Stimulated activated CD4-positive, alpha-beta T cell treated with anti-CD3 and anti-CD28 coated beads, Interleukin-2, amount 100 ng/mL, for 24 hours (primary cell): ENCODE measurements at places on chromosomes 5 and 9.

GRCh38 chr5:158413122-158413680 lies 554.3 kb upstream of the CLINT1 start:
- no peak for DNase-seq

- no peak for DNase-seq
Measured at GRCh38 chr5:103910786-103911185, 348.2 kb upstream of the NUDT12 start.

DNA sequence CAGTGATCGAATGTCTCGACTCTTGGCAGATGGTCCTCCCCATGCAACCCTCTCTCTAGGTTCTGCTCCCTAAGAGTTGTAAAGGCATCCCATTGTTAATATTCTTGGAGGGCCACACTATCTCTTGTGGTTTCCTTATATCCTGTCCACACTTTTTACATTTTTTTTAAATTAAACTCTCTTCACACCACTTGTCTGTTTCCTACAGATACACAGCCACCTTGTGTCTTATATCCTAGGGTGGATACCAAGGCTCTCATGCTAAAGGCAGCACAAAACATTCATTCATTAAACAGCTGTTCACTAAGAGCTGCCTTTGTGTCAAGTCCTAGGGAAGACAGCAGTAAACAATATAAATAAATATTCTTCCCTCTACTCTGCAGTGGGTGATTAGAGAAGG lies 60.5 kb upstream of the SHISAL2B start:
- no peak for DNase-seq

- DNase-seq: no peak
Measured at GRCh38 chr9:79360387-79361347, 211.1 kb upstream of the TLE4 start.

DNA sequence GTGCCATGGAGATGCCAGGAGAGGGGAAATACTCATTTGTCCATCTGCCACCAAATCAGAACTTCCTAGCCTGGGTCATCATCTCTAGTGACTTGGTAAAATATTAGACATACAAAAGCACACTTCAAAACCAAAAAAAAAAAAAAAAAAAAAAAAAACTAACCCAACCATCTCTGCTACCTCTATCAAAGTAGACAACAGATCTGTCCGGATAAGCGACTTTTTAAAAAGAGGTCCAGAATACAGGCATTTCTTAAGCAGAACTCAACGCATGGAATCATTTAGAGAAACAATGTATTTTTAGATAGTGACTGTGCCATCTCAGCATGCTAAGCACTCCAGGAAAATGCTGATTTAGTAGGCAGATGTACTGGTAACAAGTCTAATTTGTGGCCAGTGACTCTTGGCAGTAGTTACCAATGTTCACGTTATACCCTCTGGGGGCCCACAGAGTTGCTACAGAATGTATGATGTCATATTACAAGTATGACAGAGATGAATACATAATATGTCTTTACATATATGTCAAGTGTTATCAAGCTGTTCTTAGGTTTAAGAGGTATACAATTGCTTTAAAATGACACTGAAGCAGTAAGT lies 107.8 kb downstream of the SMIM23 start:
- DNase-seq: no peak

DNA sequence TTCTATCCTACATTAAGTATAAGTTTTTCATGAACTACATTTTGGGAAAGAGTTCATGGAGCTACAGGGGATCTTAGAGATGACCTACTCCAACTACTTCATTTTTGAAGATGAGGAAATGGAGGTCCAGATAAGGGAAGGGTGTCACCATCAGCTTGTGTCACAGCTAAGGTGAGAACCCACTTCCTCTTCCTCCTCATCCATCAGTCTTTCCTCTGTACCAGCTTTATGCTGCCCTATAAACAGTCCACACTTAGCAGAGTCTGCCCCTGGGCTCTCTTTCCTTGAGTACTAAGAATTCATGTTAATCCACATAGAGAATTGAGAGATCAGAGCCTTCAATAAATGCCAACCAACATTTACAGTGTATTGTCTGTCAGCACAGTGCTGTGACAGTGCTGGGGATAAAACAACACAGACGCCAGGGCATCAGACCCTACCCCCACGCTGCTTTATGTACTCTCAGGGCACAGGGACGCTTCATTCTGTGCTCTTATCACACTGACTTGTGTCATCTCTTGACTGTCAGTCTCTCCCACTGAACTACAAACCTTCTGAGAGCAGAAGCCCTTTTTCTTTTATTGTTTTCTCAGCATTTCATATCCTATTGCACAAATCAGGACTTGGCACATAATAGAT lies 22.1 kb downstream of the ADRB2 start:
- no peak for DNase-seq

DNA sequence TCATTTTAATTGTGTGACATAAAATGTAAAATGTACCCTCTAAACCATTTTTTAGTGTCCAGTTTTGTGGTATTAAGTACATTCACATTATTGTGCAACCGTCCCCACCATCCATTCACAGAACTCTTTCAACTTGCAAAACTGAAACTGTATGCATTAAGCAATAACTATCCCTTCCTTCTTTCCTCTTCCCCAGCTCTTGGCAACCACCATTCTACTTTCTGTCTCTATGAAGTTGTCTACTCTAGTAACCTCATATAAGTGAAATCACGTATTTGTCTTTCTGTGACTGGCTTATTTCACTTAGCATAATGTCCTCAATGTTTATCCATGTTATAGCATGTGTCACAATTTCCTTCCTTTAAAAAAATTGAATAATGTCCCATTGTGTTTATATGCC lies 142.4 kb downstream of the C9orf152 start:
- DNase-seq: no peak

DNA sequence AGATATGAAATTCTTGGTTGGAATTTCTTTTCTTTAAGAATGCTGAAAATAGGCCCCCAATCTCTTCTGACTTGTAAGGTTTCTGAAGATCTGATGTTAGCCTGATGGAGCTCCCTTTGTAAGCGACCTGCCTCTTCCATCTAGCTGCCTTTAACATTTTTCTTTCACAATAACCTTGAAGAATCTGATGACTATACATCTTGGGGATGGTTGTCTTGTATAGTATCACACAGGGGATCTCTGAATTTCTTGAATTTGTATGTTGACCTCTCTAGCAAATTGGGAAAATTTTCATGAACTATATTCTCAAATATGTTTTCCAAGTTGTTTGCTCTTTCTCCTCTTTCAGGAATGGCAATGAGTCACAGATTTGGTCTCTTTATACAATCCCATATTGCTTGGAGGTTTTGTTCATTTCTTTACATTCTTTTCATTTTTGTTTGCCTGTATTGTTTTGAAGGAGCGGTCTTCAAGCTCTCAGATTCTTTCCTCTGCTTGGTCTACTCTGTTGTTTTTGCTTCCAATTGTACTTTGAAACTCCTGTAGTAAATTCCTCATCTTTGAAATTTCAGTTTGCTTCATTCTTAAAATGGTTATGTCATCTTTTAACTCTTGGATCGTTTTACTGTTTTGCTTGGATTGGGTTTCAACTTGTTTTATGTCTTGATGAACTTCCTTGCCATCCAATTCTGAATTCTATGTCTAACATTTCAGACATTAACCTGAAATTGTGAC lies 245.2 kb upstream of the TARS1 start:
- DNase-seq: no peak

GRCh38 chr5:96481009-96481786 lies 48.1 kb upstream of the PCSK1 start:
- no peak for DNase-seq

GRCh38 chr5:151923866-151924476 lies 680 bp downstream of the GLRA1 start:
- no peak for DNase-seq

DNA sequence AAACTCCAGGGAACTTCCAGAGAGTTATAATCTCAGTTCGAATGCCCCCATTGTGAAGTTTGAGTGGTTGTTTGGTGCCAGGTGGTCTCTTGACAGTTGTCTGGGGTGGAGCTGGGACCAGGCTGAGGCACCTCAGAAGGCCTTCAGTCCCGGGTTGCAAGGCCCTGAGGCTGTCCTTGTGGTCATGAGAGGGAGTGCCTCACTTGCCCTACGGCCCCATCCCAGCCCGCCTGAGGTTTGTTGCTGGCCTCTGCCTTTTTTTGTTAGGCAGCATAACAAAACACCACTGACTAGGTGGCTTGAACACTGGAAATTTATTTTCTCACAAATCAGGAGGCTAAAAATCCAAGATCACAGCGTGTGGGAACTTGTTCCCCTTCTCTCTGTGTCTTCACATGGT lies 73.0 kb upstream of the PAPPA start:
- no peak for DNase-seq

GRCh38 chr9:127565231-127565630 lies 46.8 kb upstream of the STXBP1 start:
- DNase-seq: no peak

GRCh38 chr5:126234563-126235195 lies 188.5 kb upstream of the GRAMD2B start:
- no peak for DNase-seq

GRCh38 chr5:169695919-169696490 lies 58.9 kb downstream of the DOCK2 start:
- no peak for DNase-seq

DNA sequence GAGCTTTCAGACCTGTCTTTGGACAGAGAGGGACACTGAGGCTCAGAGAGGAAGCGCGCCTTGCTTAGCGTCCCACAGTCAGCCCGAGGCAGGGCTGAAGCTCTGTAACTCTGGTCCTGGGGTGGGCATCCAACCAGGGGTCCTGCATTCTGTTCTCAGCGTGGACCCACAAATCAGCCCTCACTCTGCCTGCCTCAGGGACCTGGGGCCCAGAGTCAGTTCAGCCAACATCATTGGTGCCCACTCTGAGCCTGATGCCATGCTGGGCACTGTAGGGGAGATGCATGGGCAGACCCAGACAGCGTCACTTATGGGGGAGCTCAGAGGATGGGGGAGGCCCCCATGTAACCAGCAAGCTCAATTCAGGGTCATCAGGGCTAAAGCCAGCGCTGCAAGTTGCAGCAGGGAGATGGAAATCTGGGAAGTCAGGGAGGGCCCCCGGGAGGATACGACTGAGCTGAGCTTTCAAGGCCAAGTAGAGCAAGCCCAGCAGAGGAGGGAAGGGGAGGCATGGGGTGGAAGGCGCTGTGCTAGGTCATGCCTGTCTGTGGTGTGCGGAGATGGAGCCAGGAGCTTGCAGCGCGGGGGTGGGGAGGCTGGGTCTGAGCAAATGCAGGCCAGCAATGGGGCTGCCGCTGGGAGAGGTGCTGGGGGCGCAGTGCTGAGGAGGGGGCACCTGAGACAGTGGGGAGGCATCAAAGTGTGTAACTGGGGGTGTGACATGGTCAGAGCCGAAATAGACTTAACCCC lies 21.1 kb downstream of the CORO2A start:
- no peak for DNase-seq

DNA sequence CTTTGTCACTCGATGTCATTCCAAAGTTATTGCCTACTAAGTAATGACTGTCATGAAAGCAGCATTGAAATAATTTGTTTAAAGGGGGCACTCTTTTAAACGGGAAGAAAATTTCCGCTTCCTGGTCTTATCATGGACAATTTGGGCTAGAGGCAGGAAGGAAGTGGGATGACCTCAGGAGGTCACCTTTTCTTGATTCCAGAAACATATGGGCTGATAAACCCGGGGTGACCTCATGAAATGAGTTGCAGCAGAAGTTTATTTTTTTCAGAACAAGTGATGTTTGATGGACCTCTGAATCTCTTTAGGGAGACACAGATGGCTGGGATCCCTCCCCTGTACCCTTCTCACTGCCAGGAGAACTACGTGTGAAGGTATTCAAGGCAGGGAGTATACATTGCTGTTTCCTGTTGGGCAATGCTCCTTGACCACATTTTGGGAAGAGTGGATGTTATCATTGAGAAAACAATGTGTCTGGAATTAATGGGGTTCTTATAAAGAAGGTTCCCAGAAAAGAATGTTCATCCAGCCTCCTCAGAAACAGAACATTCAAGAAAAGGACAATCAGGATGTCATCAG lies 11.3 kb downstream of the TLR4 start:
- no peak for DNase-seq

DNA sequence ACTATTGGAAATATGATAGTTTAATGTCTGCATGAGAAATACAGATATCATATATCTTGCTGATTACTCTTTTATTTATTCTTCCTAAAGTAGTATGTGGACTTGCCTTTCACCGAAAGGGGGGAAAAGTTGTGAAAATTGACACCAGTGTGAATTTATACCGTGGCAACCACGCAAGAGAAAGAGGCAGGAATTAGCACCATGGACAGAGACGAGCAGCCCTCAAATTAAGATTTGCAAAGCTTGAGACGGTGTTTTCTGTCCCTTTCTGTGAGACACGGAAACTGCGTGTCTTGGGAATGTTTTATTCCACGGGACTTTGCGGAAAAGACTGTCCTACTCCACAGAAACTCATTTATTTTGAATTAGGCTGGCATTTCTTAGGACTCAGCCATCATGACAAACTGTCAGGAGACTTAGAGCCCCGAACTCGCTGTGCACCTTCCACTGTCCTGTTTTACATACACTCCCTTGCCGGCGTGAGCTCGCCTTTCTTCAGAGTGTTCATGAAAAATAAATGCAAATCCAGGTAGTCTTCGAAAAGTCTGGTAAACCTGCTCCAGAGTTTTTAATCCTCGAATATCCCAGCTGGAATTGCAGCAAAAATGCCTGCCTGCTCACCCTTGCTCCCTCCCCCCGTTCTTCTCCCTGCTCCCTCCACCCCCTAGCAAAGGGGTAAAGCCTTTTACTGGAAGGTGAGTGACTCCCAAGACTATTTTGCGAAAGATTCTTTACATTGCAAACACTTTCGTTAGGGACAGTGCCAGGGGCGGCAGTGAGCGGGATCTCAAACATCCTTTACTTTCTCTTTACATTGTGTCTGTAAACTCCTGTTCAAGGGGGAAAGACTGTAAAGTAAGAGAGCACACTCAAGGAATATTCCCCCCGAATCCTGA lies 3.8 kb upstream of the ELAVL2 start:
- DNase-seq: no peak
